ENCODE measurements at places on chromosomes 4 and X.

GRCh38 chr4:68905939-68906779 lies 45.4 kb downstream of the UGT2A3 start:
- DNase-seq = peak; percentile 86

GRCh38 chr4:141571362-141571761 lies 65.0 kb upstream of the IL15 start:
- no peak for DNase-seq

GRCh38 chrX:69808375-69808774 lies 192.5 kb downstream of the EDA start:
- DNase-seq = no peak

DNA sequence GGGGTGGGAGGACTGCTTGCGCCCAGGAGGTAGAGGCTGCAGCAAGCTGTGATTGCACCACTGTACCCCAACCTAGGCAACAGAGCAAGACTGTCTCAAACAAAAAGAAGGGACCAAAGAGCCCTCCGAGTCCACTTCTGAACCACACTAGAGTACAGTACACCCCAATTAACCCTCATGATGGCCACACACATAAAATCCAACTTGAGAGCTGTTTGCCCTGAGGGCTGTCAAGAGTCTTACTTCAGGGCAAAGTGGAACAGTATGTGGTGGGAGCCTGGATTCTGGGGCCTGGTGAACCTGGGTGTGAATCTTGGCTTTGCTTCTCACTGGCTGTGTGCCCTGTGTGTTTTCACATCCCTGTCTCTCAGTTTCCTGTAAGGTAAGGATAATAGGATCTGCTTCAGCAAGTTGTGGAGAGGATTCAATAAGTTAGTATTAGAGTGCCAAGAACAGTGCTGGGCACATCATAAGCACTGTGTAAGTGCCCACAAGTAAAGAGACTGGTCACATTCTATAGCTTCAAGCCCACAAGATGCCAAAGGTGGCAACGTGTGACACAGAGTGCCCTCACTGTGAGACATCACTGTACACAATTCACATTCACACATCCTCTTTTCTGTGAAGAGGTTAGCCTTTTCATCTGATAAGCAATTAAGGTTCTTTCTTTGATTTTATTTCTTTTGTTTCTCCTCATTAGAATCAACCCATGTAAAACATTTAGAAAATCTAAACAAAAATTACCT lies 52.1 kb downstream of the LEF1 start:
- DNase-seq = no peak

- peak; percentile 93 for DNase-seq
Measured at GRCh38 chrX:9538544-9539045, 73.7 kb downstream of the TBL1X start.

GRCh38 chrX:119755981-119756533 lies 2.3 kb upstream of the SOWAHD start:
- DNase-seq = no peak

GRCh38 chr4:10706236-10706635 lies 21.7 kb upstream of the CLNK start:
- no peak for DNase-seq

- DNase-seq = peak; percentile 77
Measured at GRCh38 chrX:118726887-118727685, at the start of gene IL13RA1. IL13RA1 (plus strand) TSS chrX:118727606; CDS start chrX:118727639, 33 bp downstream.

DNA sequence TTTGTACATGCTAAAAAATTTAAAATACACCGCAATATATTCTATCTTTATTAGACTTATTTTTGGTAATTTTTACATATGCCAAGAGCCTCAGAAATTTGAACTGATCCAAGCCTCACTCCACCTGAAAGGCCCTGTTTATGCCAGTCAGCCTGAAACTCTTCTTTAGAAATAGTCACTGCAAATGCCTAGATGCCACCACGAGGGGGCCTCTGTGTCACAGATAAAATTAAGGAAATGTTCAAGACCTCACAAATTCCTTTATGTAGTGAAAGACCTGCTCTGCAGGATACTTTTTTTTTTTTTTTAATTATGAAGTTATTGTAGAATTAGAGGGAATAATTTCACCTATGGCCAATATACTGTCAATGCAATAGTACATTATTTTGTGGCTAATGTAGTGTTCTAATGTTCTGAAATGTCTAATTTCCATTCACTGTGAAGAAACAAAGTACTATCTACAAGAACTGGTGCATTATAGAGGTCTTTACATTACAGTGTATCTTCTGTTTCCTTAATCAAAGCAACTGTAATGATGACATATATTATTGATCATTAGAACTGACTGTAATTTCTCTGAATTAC lies 69.8 kb downstream of the DTHD1 start:
- peak; percentile 30 for DNase-seq

DNA sequence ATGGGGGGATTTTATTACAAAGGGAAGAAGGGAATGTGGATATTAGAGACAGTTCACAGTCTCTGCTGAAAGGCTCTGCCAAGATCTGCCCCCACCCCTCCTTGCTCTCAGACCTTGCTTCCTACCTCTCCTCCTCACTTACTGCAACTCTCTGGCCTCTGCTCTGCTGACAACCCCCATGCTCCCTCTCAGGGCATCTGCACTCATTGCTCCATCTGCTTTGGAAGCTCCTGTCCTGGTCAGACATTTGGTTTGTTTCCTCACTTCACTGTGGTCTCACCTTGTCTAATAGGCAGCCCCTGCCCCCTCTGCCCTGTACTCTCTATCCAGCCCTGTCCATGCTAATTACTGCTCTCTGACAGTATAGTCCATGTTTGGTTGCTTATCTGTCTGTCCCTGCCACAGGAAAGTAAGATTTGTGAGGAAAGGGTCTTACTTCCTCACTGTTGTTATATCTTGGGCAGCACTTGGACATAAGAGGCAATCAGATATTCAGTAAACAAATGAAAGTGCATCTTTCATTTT lies 189.3 kb downstream of the PTTG2 start:
- DNase-seq = no peak

DNA sequence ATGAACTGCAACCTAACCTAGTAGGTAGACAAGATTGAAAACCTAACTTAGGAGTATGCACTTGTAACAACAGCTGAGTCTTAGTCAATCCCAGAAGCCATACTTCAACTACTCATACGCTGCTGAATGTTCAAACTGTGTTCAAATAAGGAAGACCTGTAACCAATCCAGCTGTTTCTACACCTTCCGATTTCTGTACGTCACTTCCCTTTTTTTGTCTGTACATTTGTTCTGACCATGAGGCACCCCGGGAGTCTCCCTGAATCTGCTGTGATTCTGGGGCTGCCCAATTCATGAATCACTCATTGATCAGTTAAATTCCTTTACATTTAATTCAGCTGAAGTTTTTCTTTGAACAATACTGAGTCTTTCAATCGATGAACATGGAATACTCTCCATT lies 89.5 kb downstream of the BMP3 start:
- DNase-seq = no peak

DNA sequence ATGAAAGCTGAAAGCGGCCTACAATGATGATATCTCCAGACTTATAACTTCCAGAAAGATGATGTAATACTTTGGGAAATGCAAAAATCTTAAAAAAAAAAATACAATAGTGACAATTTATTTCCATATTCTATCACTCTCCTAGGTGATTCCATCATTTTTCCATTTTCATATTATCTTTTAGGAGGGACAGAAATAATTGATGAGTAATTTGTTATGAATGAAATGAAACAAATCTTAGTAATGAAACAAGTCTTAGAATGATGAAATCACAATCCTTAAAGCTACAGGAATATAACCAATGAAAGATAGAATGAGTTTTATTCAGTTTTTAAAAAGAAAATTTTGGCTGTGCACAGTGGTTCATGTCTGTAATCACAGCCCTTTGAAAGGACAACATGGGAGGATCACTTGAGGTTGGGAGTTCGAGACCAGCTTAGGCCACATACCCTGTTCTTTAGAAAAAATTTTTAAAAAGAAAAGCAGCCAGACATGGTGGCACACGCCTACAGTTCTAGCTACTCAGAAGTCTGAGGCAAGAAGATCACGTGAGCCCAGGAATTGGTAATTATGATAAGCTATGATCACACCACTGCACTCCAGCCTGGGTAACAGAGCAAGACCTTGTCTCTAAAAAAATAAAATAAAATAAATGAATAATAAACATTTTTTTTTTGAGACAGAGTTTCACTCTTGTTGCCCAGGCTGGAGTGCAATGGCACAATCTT lies 21.7 kb downstream of the CLOCK start:
- DNase-seq = no peak

GRCh38 chr4:185794637-185795036 lies 17.4 kb downstream of the SORBS2 start:
- DNase-seq = no peak

- no peak for DNase-seq
Measured at GRCh38 chr4:41106081-41106480, 108.3 kb downstream of the APBB2 start.

DNA sequence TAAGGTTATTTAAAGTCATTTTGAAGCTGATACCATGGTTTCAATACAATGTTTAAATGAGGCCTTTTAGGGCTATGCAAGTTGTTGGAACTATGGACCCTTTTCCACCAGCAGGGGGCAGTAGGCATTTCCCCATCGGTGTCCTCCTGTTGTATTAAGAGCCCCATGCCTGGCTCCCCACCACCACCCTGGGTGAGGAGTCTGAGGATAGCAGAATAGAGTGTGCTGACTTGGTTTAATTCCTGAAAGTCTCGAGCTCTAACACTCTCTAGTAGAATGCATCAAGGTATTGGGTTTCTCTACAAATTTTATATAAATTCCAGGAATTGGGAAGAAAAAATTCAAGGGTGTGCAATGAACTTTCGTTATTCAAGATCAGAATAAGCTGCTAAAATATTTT lies 234.8 kb upstream of the JADE1 start:
- peak; percentile 37 for DNase-seq

- peak; percentile 33 for DNase-seq
Measured at GRCh38 chrX:118974088-118974907, at the start of gene LONRF3. LONRF3 (plus strand) TSS chrX:118974618; CDS start chrX:118974781, 163 bp downstream.

DNA sequence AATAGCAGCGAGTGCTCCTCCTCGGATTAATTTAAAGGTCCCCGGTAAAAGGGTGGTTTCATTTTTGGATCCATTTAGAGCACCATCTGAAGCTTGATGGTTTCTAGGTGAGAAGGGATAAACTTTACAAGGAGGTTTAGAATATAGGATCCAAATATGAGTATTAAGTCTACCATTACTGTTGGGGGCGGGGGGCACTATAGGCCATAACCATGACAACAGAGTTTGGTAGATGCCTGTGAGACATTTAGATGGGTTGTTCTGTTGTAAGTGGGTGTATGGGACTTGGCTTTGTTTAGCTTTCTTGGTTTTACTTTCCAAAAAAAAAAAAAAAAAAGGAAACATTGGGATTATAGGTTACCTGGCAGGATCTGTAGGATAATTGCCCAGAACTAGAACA lies 92.7 kb downstream of the TENT5D start:
- DNase-seq = no peak

GRCh38 chr4:177308847-177309521 lies 690 bp upstream of the NEIL3 start:
- no peak for DNase-seq

GRCh38 chr4:32140636-32141035 lies 1420.5 kb downstream of the PCDH7 start:
- no peak for DNase-seq

GRCh38 chr4:158819942-158820786 lies 51.3 kb downstream of the FNIP2 start:
- no peak for DNase-seq

DNA sequence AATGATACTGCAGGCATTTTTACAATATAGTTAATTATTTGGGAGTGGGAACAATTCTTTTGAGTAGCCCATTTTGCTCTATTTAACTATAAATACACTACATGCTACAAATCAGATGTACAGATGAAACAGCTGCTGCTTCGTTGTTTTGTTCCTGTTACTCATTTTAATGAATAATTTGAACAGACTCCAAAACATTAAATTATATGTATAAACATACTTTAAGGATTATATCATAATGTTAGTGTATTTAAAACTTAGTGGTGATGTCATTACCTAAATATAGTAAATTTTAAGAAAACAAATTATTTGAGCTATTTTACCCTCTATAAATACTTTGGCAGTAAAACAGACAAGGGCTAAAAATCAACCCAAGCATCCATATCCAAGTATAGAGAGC lies 60.7 kb downstream of the GAB1 start:
- no peak for DNase-seq

- DNase-seq = no peak
Measured at GRCh38 chrX:42027367-42028000, 104.1 kb upstream of the CASK start.

DNA sequence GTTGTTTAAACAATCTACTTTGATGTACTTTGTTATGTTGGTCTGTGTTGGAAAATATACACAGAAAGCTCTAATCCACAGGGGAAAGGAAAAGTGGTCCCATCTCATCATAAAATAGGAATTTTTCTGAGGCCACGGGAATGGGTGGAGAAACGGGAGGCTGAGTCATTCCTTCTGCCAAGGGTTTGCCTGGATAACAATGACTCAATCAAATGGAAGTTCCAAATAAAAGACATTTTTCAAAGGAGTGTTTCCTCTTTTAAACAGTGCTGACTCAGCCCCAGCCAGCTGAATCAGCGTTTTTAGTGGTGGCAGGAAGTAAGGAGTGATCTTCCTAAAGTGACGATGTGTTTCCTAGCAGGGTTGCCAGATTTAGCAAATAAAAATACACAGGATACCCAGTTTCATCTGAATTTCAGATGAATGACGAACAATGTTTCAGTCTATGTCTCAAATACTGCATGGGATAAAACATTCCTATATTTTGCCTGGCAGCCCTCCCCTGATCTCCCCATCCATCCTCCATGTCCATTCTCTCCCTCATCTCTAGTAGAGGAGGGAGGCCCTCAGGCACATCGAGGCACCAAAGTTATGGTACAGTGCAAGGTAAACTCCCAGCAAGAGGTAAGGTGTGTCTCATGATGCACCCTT lies 345.4 kb upstream of the GATB start:
- DNase-seq = no peak

DNA sequence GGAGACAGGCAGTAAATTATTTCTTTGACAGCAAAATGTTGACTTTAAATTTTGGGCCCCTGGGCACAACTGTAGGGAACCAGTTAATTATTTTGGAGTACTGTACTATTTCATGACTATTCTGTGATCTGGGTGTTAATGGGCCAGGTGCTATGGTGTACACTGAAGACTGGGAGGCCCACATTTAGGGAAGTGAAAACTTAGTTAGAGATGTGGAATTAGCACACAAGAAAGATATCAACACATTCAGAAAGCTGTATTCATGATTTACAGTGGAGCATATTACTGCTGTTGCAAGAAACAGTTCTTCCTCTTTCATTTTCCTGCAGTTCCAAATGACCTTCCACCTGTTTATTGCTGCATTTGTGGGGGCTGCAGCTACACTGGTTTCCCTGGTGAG lies 12.4 kb downstream of the PLP1 start:
- no peak for DNase-seq

DNA sequence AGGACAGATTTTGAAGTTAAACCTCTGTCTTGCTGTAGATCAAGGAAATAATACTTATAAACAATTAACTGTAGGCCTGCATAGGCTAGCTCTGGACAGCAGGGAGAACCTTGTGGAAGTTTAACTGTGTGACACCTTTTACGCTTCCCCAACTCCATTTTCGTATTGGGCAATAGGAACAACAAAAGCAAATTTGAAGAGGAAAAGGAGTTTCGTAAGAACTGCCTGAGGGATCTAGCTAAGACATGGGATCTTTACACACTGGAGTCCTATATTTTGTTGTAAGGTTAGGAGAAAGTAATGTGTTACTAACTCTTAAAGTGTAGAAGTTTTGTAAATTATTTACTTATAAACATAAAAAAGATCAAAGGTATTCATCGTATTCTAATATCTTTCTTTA lies 324.9 kb upstream of the CASK start:
- DNase-seq = no peak

- DNase-seq = no peak
Measured at GRCh38 chr4:110624904-110625494, 2.1 kb upstream of the PITX2 start.

Data from NCI-H345 (cell line).